Epithelial cell of prostate (primary cell): ENCODE measurements at places on chromosomes 16 and 17.

GRCh38 chr17:11511696-11512095 lies 86.6 kb upstream of the DNAH9 start:
- DNase-seq, result no peak

GRCh38 chr16:2475413-2476344 lies 752 bp downstream of the TBC1D24 start:
- DNase-seq, result no peak

GRCh38 chr17:56737421-56738161 lies 96.1 kb downstream of the C17orf67 start:
- no peak for DNase-seq

GRCh38 chr16:60605176-60605575 lies 1431.1 kb downstream of the CDH8 start:
- DNase-seq, result no peak

GRCh38 chr17:64180089-64181073 lies 50.4 kb upstream of the ERN1 start:
- no peak for DNase-seq

DNA sequence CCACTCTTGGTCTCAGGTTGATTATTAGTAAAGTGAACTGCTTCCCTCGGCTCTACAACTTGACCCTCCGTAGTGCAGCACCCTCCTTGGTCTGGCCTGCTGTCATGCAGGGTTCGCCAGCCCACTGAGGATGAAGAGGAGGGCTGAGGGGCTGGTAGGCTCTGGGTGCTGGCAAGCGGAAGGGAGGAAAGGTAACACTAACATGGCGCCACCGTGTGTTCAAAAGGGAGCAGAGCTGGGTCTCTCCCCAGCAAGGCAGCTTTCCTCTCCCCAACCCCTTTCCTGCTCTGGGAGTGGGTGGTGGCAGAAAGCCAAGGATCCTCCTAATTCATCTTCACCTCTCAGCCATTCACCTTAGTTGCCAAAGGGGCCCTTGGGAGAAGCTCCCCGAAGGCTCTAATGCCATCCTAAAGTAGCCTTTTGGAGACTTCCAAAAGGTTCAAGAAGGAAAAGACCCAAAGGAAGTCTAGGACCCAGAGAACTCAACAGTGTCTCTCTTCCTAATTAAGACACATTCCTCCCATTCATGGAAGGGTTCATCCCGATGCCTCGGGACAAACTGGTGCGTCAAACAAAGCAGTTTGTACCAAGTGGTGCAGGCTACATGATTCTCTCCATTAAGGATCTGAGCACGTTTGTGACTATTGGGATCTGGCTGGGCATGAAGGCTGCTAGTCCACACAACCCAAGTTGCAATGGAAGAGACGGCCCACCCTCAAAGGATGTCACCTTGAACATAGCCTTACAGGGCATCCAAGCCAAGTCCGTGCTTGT lies 90.8 kb upstream of the TOB1 start:
- DNase-seq, result no peak

- no peak for DNase-seq
These were observed 9.9 kb downstream of the PCTP start for GRCh38 chr17:55760643-55761355.

DNA sequence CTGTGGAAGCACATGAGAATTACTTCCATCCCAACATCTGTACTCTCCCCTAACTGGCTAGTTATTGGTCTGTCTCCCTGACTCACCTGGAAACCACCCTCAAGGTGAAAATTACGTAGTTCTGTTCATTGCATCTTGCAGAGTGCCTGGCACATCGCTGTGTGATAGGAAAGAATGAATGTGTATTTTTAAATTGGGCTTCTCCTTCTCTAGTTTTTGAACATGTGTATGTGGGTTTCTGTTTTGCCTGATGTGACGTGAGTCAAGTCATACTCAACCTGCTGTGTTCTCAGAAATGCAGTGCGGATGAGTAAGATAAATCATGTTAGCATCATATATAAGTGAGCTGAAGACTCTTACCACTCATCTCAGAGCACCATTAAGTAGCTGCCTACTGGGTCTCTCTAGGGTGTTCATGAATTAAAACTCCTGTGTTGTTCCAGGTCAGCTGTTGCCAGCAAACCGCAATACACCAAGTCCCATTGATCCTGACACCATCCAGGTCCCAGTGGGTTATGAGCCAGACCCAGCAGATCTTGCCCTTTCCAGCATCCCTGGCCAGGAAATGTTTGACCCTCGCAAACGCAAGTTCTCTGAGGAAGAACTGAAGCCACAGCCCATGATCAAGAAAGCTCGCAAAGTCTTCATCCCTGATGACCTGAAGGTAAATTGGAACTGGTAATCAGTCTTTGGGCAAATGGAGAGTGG lies 50.2 kb downstream of the HLF start:
- DNase-seq, result no peak

- no peak for DNase-seq
These were observed 47.1 kb downstream of the BCL7C start for GRCh38 chr16:30846649-30847402.

DNA sequence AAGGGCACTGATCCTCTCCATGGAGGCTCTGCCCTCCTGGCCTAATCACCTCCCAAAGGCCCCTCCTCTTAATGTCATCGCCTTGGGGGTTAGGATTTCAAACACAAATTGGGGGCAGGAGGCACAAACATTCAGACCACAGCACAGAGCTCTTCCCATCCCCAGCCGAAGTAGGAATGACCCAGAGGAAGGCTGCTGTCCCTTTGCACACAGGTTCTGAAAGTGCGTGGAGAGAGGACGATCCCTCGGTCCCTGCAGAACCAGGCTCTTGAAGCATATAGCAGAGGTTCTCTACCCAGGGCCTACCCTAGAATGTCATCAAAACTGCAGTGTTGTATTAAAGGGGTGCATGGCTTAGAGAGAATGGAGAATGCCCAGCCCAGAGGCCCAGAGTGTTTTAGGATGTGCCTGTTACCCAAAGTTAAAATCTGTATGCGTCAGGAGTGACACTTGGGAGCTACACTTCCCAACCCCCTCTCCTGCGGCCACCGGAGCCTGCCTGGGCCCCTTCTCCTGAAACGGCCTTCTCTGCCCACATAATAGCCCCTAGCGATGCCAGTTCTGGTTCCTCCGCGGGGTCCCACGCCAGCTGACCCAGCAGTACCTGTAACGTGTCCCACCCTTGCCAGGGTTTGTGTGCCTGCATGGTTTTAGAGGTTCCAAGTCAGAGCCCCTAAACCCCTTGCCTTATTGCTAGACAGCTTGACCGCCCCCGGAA lies 159.5 kb upstream of the CACNG5 start:
- DNase-seq, result no peak

DNA sequence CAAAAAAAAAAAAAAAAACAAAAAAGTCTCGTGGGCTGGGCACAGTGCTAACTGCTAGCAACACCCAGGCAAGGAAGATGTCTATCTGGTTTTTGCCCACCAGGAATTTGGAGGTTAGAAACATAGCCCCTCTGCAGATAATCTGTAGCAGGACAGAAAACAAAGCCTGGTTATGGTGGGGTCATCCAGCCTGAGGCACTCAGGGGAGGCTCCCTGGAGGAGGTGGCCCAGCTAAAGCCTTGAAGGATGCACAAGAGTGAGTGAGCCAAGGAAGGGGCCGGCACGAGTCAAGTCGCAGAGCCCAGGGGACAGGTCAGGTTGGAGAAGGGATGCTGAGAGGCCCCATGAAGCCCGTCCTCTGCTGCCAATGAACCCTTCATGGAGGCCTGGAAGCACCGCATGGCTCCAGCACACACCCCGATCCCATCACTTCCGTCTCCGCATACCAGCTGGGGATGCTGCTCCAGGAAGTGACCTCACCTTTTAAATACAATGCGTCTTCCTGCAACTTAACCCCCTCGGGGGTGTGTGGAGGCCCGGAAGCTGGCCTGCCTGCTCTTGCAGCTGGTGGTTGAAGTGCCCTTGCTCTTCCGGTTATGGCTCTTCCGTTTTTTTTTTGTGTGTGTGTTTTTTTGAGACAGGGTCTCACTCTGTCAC lies 86.5 kb downstream of the ENGASE start:
- DNase-seq, result no peak

DNA sequence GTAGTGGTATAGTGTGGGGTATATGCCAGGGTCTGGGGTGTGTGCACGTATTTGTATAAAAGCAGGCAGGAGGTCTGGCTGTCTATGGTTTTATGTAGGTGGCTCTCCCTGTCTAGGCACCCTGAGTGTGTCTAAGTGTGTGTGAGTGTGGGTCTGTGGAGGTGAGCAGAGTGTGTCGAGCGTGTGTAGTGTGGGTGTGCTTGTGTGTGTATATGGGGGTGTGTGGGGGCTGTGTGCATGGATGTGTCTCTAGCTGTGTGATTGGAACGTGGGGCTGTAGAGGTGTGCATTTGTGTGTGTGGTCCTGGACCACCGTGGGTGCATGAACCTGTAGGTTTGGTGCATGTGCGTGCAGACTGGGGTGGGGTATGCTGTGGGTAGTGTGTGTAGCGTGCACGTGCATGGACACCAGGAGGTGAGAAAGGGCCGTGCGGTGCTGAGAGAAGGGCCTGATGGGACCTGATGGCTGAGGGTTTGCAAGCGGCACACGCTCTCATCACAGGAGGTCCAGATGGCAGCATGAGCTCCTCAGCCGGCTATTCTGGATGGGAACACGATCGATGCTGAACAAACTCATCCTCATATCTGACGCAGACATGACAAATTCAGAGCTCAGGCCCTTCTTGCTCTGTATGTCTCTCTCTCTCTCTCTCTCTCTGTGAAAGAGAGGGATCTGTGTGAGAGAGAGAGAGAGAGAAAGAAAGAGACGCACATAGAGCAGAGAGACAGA lies 27.7 kb downstream of the SPACA3 start:
- no peak for DNase-seq

- no peak for DNase-seq
These were observed 23.8 kb downstream of the LITAFD start for GRCh38 chr16:8905795-8906591.

GRCh38 chr17:17088541-17089525 lies 46.6 kb downstream of the MPRIP start:
- no peak for DNase-seq

GRCh38 chr17:16980813-16981731 lies 9.2 kb upstream of the TNFRSF13B start:
- DNase-seq, result no peak

- DNase-seq, result no peak
These were observed 46.7 kb downstream of the ANKRD11 start for GRCh38 chr16:89443727-89444084.
